ENCODE measurements at places on chromosomes 4 and X.
A peak's percentile ranks its signal among the peaks of the same experiment; 100 is the strongest.

DNA sequence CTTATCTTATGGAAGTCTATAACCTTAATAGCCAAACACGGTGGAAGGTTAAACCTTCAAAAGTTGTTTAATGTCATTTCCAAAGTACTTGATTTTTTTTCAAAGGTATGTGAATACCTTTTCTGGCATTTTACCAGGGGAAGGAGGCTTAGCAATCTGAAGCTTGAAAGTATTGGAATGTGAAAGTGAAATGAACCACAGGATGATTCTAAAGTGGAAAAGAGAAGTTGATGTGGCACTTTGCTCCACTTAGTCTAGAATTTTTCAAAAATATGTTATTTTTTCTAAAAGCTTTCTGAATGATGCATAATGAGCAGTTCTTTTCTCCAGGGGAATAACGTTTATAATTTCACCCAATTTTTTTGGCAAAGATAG lies 19.2 kb downstream of the PI4K2B start:
- no peak for DNase-seq

DNA sequence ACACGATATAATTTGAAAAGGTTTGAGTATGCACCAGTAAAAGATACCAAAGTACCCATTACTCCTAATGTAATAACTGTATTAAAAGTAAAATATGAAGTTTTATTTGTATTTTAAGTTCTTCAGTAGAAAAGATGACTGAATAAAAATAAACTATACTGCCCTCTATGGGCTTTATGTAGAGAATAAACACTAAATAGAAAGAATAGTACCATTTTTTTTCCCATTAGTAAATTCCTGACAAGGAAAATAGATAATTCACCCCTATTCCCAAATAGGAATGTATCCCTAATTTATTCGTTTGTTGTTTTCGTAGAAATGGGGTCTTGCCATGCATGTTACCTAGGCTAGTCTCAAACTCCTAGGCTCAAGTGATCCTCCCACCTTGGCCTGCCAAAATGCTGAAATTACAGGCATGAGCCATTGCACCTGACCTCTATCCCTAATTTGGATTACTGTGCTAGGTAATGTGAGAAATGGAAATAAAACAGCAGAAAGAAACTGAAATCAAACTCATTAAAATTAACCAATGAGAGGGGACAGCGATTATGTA lies 73.6 kb upstream of the COX18 start:
- no peak for DNase-seq

- DNase-seq = no peak
Measured at GRCh38 chr4:156888762-156889161, 82.8 kb downstream of the PDGFC start.

- peak; percentile 7 for DNase-seq
Measured at GRCh38 chr4:38468339-38468866, 195.6 kb upstream of the KLF3 start.

DNA sequence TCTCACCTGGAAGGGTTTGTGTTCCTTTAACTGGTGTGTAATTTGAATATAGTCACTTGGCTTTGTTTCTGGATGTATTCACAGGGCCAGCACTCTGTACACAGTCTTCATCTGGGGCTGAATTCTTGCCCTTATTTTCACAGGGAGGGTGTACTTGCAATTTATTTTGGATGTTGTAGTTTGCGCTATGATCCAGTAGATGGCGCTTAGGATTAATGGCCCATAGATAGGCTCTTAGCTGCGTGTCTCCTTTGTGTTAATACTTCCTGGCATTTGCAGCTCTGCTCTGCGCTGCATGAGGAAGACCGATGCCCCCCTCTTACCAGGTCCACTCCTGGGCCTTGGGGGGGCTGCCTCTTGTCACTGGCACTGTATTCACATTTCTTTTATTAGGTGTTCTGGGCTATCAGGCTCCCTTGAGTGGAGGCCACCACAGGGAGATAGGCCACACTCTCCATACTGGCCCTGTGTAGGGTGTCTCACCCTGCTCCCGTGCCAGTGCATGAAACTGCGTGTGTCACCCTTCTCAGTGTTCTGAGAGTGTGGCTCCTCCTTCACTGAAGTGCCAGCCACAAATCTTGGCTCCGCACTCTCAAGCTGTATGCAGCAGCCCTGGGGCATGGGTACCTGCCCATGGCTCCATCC lies 562.2 kb downstream of the ZIC3 start:
- no peak for DNase-seq

DNA sequence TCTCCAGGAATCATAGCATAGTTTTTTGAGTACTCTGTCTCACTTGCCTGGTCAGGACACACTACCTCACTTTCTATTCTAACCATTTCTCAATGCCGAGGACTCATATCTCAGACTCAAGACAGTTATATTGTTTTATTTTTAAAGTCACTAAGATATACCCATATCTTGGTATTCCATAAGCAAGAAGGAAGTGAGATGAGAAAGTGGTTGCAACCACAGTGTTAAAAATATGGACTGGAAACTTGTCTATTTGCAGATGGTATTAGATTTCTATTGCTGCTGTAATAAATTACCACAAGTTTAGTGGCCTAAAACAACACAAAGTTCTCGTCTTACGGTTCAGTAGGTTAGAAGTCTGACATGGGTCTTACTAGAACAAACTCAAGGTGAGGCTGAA lies 344.8 kb upstream of the MAGEB2 start:
- DNase-seq = no peak

GRCh38 chr4:123469696-123470095 lies 73.1 kb downstream of the SPRY1 start:
- no peak for DNase-seq

- DNase-seq = no peak
Measured at GRCh38 chr4:86775061-86775460, 74.1 kb downstream of the SLC10A6 start.

DNA sequence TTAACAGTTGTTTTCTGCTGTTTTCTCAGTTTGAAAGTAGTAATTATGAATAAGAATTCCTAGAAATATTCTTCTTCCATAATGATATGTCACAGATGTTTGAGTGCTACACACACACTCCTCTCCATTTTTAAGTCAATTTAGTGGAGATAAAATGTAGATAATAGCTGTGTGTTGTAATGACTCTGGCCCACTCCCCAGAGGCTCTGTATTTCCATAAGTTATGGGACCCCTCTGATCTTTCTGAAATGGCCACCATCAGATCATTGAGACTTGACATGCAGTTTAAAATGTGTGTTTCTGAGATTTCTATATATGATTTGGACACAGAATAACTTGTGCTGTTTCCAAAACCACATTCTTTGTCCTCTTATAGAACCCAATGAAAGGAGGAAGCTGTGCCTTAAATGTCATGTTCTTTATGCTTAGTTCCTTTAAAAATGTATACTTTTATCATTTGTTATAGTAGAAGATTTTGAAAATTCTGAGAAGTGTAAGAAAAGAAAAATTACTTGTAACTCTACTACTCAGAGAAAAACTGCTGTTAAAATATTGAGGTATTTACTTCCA lies 46.4 kb downstream of the GAB1 start:
- no peak for DNase-seq

- no peak for DNase-seq
Measured at GRCh38 chr4:18049446-18049845, 27.9 kb upstream of the LCORL start.

DNA sequence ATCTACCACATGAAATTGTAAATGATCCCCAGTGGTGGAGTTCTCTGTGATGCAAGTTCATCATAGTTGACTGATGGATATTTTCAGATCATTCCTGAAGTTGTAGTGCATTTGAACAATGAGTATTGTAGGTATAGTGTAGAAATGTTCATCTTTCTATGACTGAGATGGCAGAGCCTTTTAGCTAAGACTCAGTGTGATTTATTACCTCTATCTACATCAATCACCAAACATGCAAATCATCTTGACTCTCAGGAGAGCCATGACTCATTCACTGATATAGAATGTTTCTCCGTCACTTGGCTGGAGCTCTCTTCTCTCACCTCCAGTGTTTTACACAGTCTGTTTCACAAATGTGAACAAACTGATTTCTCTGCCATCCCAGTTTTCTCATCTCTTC lies 392.6 kb downstream of the IL1RAPL1 start:
- no peak for DNase-seq

Data from NCI-H1092 (cell line).